Foreskin keratinocyte (primary cell): ENCODE measurements at places on chromosomes 6 and 20. TPM values are rescaled to one million over a fixed set of nuclear protein-coding genes. Genes with fewer than 3 reads are reported as not detected.

The NINL gene
- polyA plus RNA-seq: 2.8 and 3.5 TPM in 2 replicates

The MYB gene
- polyA plus RNA-seq: 0.09 and 0.13 TPM in 2 replicates

The COL9A3 gene
- polyA plus RNA-seq: 13.9 and 14.4 TPM in 2 replicates

The GGTLC1 gene
- polyA plus RNA-seq: not detected in 2 replicates

The LY6G6F gene
- polyA plus RNA-seq: not detected in 2 replicates

The MAD2L1BP gene
- polyA plus RNA-seq: 38.9 and 40.6 TPM in 2 replicates

The C20orf144 gene
- 0.03 TPM in 1 of 2 replicates, not detected in the other for polyA plus RNA-seq

The MOG gene
- not detected in 2 replicates for polyA plus RNA-seq

The KHDC1L gene
- polyA plus RNA-seq: 0.11 and 0.14 TPM in 2 replicates

The CD109 gene
- polyA plus RNA-seq: 7.8 and 10.2 TPM in 2 replicates

The TMEM170B gene
- 0.01 and 0.02 TPM in 2 replicates for polyA plus RNA-seq

The DOP1A gene
- polyA plus RNA-seq: 1.7 and 2.4 TPM in 2 replicates

The LINC00237 gene
- not detected in 2 replicates for polyA plus RNA-seq

The BPIFB6 gene
- polyA plus RNA-seq: not detected in 2 replicates

The TPBG gene
- polyA plus RNA-seq: 37.5 and 42.0 TPM in 2 replicates

The PRKN gene
- polyA plus RNA-seq: 0.04 and 0.15 TPM in 2 replicates

The OR12D3 gene
- polyA plus RNA-seq: not detected in 2 replicates

The TMEM74B gene
- polyA plus RNA-seq: 0.17 and 0.22 TPM in 2 replicates

The FAM83D gene
- 24.9 and 36.6 TPM in 2 replicates for polyA plus RNA-seq

The ADGRF1 gene
- polyA plus RNA-seq: 8.7 and 10.4 TPM in 2 replicates

The C6orf15 gene
- 0.16 and 0.78 TPM in 2 replicates for polyA plus RNA-seq

The TOX2 gene
- 0.10 and 0.29 TPM in 2 replicates for polyA plus RNA-seq

The MAFB gene
- 0.07 and 0.12 TPM in 2 replicates for polyA plus RNA-seq

The FNDC1 gene
- polyA plus RNA-seq: 0.01 and 0.02 TPM in 2 replicates

The PPP1R3G gene
- 0.06 and 0.09 TPM in 2 replicates for polyA plus RNA-seq

The C6orf132 gene
- 20.2 and 28.7 TPM in 2 replicates for polyA plus RNA-seq

The FERMT1 gene
- 58.5 and 95.3 TPM in 2 replicates for polyA plus RNA-seq

The OPRM1 gene
- not detected in 2 replicates for polyA plus RNA-seq

The GJA1 gene
- 33.8 and 44.4 TPM in 2 replicates for polyA plus RNA-seq

The MCCD1 gene
- polyA plus RNA-seq: not detected in 2 replicates

The CLDN20 gene
- polyA plus RNA-seq: not detected in 2 replicates

The PTGIS gene
- polyA plus RNA-seq: not detected in 2 replicates

The BPIFB4 gene
- polyA plus RNA-seq: not detected in 2 replicates

The ADGB gene
- polyA plus RNA-seq: not detected in 2 replicates

The EYA4 gene
- polyA plus RNA-seq: not detected in 2 replicates

The PRR3 gene
- polyA plus RNA-seq: 4.2 and 5.8 TPM in 2 replicates

The FKBP1C gene
- 0.85 and 3.3 TPM in 2 replicates for polyA plus RNA-seq

The MRAP2 gene
- 0.41 and 2.0 TPM in 2 replicates for polyA plus RNA-seq

The CD93 gene
- polyA plus RNA-seq: not detected in 2 replicates

The PSORS1C2 gene
- polyA plus RNA-seq: not detected in 2 replicates

The RNF39 gene
- 4.6 and 5.3 TPM in 2 replicates for polyA plus RNA-seq

The PNPLA1 gene
- polyA plus RNA-seq: not detected in 2 replicates

The PAK5 gene
- not detected in 2 replicates for polyA plus RNA-seq

The EBF4 gene
- polyA plus RNA-seq: 0.12 and 0.22 TPM in 2 replicates

The DCDC2 gene
- polyA plus RNA-seq: 0.18 and 0.23 TPM in 2 replicates

The KIF6 gene
- polyA plus RNA-seq: 0.08 and 0.27 TPM in 2 replicates

The CALHM6 gene
- polyA plus RNA-seq: 4.0 and 4.6 TPM in 2 replicates

The MARCKS gene
- 33.4 and 34.2 TPM in 2 replicates for polyA plus RNA-seq
